Hypothalamus (tissue), 51 donors: ENCODE measurements at places on chromosomes 7 and 10.

GRCh38 chr7:96685755-96686154, 23.9 kb downstream of the SEM1 start:
- no peak for DNase-seq

- peak; percentile 15 for DNase-seq
These were observed at the start of gene LRRTM3 for GRCh38 chr10:66925896-66926715. Gene LRRTM3 (plus strand): TSS chr10:66926036.

DNA sequence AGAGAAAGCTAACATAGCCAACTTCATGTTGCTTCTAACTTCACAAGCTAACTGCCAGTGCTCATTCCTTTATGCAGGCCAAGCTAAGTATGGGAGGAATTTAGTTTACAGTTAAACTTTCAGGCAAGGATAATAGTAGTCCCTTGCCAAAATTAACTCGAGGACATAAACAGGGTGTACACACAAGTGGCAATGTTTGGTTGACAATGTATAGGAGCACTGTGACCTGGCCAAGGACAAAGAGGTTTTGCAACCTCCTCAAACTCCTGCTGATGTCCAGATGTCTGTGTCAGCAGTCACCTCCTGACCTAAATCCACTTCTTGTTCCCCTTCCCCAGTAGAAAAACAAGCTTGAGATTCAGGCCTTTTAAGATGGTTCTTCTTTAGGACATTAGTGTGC, 494.6 kb upstream of the KLF6 start:
- DNase-seq: no peak

- DNase-seq: no peak
These were observed 250.6 kb downstream of the BBS9 start for GRCh38 chr7:33379891-33380525.

- DNase-seq: no peak
These were observed 3.2 kb upstream of the JCAD start for GRCh38 chr10:30062582-30062981.

- no peak for DNase-seq
These were observed 91.4 kb downstream of the PPP1R3C start for GRCh38 chr10:91541481-91541880.

GRCh38 chr10:128373071-128373749, 247.0 kb upstream of the MKI67 start:
- DNase-seq: no peak

GRCh38 chr7:82291931-82292330, 151.6 kb downstream of the CACNA2D1 start:
- DNase-seq: no peak

GRCh38 chr10:69800109-69800508, 1.6 kb upstream of the COL13A1 start:
- DNase-seq: no peak

DNA sequence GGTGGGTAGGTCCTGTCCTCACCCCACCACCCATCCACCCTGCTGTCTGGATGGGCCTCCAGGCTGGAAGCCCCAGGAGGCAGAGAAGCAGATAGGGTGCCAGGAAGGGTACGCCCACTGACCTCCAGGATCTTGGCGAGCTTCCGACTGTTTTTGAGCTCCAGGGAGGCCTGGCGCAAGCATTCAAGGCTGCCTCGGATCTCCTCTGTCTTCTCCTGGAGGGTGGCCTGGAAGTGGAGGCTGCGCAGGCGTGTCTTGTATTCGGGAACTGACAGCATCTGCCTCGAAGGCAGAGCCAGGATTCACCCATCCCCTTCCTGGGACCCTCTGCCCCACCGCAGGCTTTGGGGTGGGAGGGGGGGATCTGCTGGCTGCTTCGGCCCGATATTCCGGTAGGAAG, 48.4 kb downstream of the GRID2IP start:
- no peak for DNase-seq

GRCh38 chr10:86105640-86106039, 261.0 kb downstream of the GRID1 start:
- DNase-seq: no peak

- no peak for DNase-seq
These were observed 259.3 kb downstream of the SNX13 start for GRCh38 chr7:17680943-17681351.

DNA sequence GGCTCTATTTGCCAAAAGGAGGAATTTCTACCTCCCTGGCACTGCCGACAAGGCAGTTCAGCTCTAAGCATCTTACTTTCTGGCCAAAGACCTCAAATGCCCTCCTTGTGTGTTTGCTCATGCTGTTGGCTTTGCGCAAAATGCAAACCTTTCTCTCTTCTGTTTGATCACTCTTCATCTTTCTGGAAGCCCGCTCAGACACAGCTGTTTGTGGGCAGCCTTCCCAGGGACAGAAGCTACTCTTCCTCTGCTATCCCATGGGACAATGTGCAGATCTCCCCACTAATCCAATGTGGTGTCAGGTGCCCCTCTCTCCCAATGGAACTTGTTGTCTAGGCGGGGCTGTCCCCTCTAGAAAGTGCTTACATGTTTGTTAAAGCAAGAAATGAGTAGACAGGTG, 278.7 kb downstream of the CCSER2 start:
- no peak for DNase-seq

DNA sequence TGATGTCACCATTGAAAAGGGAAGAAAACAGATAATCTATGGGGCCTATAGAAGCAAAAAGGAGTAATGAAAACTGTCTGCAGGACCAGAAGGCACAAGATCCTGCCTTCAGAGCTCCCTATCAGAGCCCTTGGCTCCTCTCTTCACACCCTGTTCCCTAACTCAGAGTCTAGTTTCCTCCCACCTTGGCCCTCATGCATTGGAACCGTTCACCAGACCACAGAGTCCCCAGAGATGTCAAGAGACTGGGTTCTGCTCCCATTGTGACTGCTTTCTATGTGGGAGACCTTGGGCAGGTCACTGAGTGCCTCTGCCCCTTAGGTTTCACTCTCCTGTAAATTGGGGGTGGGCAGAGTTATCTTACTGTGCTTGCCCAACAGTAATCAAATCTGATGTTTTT, 80.1 kb upstream of the RPA3 start:
- no peak for DNase-seq

DNA sequence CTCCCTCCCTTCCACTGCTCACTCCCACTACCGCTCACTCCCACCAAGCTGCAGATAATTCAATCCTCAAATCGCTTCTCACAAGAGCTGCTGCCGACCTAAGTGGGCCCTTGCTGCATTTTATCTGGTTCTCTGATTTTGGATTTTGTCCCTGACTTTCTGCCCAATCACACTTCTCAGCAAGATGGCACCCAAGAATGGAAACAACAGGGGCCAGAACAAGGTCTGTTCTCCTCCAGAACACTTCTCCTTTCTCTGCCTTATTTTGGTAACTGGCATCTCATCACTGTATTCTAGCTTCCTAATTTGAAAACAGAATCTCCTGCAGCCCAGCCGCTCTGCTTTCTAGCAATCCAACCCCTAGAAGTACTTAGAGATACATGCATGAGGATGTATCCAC, 172.8 kb downstream of the GRID1 start:
- no peak for DNase-seq

GRCh38 chr7:12102126-12102525, 109.0 kb upstream of the TMEM106B start:
- no peak for DNase-seq

DNA sequence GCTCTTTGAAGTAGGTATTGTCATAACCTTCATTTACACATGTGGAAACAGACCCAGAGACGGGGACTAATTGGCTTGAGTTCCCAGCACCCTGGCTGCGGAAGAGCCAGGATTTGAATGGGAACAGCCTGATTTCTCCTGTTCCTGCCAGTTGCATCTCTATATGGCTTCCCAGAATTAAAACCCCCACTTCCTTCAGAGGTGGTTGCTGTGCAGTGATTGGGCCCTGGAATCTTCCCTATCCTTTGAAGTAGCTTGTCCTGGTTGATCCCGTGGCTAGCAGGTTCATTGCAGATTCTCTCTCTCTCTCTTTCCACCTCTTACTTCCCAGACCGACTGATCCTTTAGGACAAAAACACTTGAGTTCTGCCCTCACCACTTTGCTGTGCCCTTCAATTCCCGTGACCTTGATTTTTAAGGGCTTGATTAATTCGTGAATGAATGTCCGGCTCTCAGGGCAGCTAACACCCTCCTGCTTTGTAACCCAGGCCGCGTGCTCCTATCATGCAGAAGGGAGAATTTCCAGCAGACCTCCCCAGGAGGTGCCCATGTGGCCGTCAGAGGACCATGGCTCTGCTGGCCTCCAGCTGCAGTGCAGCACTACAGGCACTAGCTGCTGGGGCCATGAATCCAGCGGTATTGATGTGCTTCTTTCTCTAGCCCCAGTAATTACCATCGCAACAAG, 120.6 kb upstream of the AGK start:
- no peak for DNase-seq

DNA sequence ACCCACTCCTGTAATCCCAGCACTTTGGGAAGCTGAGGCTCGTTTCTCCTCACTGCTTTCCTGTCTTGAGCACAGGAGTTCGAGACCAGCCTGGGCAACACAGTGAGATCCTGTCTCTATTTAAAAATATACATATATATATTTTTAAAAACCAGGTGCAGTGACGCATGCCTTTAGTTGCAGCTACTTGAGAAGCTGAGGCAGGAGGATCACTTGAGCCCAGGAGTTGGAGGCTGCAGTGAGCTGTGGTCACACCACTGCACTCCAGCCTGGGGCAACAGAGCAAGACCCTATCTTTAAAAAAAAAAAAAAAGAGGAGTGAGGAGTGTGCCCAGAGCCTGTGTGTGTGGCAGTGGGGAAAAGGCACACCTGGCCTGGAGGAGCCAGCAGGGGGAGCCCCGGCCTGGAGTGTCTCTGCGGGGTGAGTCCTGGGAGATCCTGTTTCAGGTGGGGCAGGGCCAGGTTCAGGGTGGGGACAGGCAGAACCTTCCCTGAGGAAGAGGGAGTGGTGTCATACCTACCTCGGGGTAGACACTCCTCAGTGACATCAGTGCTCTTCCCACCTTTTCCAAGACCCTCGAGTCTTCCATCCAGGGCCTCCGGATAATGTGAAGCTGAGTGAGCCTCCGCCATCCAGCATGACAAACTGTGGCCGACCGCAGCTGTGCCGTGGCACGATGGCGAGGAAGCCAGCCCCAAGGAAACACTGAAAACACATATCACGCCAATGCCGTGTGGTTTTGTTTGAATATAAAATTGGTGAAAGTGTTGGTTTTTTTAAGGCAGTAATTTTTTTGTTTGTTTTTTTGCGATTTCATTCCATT, 9.0 kb upstream of the ARPC1B start:
- no peak for DNase-seq

GRCh38 chr7:53656881-53657280, 621.4 kb downstream of the POM121L12 start:
- DNase-seq: no peak
